Amniotic stem cell (primary cell): ENCODE measurements at places on chromosomes 4 and X.

- DNase-seq = no peak
Measured at GRCh38 chr4:105274504-105274903, 127.8 kb downstream of the TET2 start.

- no peak for DNase-seq
Measured at GRCh38 chr4:78525559-78525958, 26.0 kb upstream of the ANXA3 start.

DNA sequence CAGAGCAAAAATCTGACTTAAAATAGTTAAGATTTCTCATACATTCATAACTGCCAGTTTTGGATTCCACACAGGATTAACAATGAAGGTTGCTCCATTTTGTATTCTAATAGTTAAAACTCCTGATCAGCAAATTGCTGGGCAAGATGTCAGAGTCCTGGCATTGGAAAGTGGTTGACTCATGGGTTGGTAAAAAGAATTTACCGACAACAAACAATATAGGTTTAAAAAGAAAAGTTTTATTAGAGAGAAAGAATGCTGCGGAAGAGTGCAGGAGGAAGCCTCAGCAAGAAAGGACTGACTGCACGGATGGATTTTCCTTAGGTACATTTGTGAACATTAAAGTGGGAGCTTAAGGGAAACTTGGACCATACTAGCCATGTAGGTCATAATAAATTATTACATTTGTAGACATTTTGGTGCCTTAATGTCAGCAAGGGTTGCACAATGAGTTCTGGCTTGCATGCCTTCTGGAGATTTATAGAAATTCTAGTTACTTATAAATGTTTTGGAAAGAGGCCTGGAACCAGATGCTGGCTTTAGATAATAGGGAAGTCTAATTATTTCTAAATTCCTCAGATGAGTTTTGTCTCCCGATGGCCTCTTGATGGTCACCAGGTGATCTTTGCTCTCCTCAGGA is 25.4 kb upstream of the IL2 start:
- no peak for DNase-seq

DNA sequence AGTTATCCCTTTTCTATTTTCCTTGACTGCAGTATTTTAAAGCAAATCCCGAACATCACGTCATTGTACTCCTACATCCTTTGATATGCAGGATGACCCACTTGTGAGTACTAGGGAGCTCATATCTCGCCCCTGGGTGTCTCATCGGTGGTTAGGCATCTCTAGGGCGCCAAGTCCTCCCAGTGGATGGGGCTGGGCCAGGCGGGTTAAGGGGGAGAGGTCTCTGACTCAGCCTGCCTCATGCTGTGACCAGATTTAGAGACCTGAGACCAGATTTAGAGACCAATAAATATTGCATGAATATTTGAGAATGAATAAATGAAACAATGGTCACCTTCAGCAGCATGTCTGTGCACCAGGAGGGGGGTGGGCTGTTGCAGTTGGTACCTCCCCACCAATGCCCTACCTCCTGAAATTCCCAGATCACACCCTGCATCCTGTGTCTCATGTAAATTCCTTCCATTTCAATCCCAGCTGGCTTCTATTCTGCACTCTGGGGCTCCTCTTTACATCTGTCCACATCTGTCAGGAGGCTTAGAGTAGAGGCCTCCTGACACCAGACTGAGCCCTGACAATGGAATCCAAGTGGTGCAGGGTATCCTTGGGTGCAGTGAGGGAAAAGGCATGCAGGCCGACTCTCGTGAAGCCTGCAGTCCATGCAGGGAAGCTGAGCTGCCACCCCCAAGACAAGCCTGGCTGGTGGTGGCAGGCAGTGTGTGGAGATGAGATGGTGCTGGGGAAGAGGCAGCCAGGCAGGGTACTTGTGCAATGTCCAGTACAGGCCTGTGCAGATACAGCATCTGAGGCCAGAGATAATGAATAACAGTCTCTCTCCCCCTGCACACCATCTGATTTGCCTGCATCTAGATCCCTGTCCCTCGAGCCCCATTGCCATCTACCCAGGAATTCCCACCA is 5.2 kb downstream of the APLN start:
- DNase-seq = no peak

- DNase-seq = no peak
Measured at GRCh38 chr4:170005472-170005871, 20.7 kb downstream of the MFAP3L start.

GRCh38 chr4:112898357-112899141 is 150.9 kb upstream of the ANK2 start:
- DNase-seq = no peak

- DNase-seq = no peak
Measured at GRCh38 chrX:129565046-129565650, 25.1 kb downstream of the OCRL start.

DNA sequence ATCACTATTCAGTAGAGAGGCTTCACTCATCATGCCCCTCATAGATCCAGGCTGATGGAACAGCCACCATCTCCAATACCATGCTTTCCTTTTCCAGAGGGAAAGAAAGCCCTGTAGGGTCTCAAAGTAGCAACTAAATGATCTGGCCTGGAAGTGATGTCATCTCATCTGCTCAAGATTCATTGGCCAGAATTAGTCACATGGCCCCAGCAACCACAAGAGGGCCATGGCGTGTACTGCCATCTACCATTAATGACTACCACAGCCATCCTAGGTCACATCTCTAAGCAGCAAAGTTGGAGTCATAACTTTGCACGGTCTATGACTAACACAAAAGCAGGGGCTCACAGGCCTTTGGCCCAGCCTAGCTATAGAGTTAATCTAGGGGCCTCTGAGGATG is 194.8 kb downstream of the KIT start:
- no peak for DNase-seq

DNA sequence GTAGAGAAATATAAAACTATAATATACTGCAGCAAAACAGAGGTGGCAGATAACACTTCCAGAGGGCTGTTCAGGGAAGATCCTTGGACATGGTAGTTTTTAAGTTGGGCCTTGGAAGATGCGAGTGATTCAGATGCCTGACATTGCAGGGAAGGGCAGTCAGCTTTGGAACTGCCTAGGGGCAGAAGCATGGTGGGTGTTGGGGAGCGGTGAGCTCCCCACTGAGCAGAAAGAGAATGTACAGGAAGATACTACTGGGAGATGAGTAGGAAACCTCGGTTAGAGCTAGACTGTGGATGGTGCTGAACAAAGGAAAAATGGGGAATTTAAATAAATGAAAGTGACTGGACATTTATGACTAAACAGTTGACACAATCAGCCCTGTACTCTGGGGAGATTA is 24.9 kb upstream of the SEC24B start:
- no peak for DNase-seq

DNA sequence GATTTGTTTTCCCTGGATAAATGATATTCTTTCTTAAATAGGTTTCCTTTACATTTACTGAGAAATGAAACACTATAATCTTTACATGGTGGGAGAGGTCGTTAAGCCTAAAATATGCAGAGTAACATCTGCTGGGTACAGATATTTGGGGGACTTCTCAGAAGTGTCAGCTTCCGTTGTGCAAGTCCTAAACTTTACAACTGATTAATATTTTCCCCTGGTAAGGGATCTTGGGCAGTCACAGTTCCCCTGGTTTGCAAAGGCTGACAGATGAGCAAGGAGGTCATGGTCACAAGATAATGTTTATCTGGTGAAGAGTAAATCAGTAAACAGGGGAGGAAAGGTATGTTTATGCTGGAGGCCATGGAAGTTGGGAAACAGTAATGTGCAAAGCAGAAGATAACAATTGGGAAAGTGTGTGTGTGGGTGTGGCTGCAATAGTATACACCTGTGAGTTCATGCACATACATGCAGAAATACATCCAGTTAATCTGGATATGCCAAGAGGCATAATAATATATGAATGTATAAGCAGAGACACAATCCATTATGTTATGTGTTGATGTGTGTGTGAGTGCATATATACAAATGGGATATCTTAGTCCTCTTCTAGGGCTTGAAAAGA is 508.2 kb upstream of the FAM241A start:
- no peak for DNase-seq

- DNase-seq = peak; percentile 61
Measured at GRCh38 chr4:77959566-77960338, 97.1 kb downstream of the MRPL1 start.

- no peak for DNase-seq
Measured at GRCh38 chr4:30840571-30840970, 120.4 kb downstream of the PCDH7 start.

DNA sequence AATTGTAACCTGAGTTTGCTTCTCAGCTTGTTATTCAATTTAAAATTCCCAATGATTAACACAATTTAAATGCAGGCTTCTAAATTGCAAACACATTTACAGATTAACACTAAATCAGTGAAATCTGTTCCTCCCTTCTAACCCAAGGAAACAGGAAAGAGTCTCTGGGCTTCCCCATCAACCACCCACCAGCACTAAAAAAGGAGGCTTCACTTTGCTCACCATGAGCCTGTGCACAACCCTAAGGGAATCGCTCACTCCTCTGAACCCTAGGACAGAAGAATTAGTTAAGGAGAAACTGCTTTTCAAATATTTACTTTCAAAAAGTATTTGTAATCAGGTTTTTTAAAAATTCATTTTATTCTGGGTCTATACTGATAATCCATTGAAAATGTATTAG is 155.3 kb downstream of the COL25A1 start:
- no peak for DNase-seq

DNA sequence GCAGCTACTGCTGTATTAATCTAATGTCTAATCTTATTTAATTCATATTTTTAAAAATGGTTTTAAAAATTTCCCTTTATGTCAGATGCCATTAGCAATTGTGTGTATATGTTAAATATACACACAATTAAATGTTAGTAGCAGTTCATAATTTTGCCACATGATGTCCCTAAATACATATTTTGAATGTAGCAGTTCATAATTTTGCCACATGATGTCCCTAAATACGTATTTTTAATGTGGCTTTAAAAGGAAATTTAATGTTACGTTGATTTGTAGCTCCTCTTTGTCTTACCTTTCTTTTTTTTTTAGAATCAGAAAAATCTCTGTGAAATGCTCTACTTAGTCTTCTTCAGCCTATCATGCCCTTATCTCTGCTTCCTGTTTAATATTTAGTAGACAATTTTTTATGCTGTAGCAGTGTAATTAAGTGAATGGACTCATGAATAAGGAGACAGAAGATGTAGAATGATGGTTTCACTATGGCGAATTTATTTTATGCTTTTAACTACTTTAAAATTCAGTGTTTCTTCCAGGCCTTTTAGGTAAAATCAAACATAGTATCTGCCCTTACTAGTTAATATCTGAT is 26.1 kb downstream of the RBM46 start:
- DNase-seq = peak; percentile 8

GRCh38 chr4:183798301-183799253 is 106.5 kb upstream of the STOX2 start:
- no peak for DNase-seq

- DNase-seq = no peak
Measured at GRCh38 chr4:182019148-182019652, 224.0 kb upstream of the TENM3 start.

DNA sequence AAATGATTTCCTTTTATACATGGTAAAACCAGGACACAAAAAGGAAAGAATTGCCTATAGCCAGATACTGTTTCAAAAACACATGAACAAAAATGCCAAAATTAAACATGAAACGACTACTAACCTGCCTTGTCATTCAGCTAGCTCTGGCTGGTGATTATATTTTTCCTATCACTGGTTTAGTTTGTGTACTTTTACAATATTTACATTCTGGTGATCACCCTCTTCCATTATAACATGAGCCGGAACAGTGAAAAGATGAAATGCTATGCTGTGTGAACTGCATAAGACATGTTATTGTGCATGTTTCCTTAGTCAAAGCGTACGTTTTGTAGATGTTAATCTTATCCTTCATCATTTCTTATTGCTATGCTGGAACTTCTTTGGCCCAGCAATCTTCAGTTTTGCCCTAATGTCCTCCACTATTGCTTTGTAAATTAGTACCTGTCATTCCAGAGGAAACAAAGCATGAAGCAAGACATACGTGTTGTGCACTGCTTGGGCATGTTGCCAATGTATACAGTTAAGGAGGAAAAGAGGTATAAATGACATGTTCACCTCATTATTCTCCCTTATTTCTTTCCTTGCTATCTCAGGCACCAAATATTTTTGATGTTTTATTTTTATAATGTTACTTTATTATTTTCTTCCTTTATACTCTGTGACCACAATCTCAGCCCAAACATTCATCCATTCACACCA is 386.3 kb downstream of the ARHGAP24 start:
- no peak for DNase-seq

DNA sequence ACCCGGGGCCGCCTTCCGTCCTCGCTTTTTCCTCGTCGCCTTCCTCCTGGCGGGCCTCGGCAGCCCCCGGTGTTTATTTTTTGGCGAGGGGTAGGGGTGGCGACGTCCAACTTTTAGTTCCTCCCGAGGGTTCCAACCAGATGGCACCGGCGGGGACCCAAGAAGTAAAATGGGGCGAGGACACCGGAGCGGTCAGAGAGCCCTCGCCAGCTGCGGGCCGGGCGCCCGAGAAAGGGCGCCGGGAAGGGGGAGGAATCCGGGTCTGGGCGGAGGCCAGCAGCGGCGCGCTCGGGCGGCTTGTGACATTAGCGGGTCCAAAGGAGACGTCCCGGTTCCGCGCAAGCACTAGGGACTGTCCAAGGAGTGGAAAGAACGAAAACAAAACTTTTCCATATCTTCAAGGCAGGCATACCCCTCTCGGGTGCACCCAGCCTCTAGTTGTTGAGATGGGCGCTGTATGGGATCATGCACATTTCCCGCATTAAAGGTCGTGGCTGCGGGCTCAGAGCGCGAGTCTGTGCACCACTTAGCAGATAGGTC is 691 bp upstream of the USP46 start:
- DNase-seq = no peak

DNA sequence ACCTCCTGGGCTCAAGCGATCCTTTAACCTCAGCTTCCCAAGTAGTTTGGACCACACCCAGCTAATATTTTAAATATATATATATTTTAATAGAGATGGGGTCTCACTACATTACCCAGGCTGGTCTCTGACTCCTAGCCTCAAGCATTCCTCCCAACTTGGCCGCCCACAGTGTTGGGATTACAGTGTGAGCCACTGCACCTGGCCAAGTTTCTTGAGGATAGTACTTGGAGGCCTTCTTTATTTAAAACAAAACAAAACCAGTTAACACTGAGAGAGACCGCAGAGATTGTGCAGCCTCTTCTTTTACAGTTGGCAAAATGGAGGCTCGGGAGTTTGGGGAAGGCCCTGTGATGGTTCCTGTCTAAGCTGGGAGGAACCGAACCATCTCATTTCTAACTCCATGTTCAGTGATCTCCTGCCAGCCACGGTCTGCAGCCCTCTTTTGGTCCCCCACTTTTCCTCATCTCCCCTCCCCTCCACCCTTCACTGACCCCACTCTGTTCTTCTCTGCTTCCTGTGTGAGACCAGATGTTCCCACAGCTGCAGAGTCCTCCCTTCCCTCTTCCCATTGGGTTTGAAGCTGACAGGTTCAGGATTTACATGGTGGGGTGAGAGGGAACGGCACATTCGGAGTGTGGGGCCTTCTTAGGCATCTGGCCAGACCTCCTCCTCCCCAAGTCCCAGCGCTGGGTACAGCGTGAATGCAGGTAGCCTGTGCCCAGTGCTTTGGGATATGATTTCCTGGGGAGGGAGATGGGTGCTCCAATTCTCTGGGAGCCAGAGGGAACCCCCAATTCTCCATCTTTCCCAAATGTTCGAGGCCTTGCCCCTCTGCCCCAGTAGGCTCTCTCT is 1.4 kb upstream of the SORCS2 start:
- no peak for DNase-seq

- no peak for DNase-seq
Measured at GRCh38 chr4:99090481-99091215, 2.1 kb upstream of the ADH5 start.

GRCh38 chrX:148774276-148774675 is 273.9 kb downstream of the AFF2 start:
- DNase-seq = no peak

GRCh38 chr4:12324965-12325364 is 896.3 kb upstream of the HS3ST1 start:
- no peak for DNase-seq
